ENCODE measurements at places on chromosomes 13 and 19.
A peak's percentile ranks its signal among the peaks of the same experiment; 100 is the strongest.

DNA sequence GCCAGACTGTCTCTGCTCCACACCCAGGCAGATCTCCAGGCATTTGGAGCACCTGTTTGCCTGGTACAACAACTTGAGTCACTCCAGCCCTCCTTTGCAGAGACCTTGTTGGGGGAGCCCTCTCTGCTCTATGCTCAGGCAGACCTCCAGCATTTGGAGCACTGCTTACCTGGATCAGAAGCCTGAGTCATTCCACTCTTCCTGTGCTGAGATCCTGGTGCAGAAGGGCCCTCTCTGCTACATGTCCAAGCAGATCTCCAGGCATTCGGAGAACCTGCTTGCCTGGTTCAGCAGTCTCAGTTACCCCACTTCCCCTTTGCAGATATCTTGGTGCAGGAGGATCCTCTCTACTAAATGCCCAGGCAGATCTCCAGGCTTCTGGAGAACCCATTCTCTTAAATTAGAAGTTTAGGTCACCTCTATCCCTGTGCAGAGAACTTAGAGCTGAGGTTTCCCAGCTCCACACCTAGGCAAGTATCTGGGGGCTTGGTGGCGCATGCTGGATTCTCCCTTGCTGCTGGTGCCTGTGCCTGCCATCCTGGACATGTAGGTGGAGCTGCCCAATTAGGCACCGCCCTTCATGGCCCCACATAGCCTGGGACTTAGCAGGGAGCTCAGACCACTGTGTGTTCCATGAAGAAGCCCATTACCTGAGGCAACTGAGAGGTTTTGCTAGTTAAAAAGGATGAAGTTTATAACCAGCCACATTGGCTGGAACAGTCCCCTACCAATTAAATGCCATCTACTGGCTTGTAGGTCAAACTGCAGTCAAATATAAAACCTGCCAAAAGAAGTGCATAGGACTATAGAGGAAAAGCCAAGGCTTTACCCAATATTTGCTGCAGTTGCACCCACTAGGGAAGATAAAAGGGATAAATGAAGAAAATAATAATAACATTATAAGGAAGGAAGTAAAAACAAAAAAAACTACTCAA lies 97.6 kb upstream of the SLITRK6 start:
- no peak for DNase-seq
- no peak overlapping the region for H3K27ac ChIP-seq
- no peaks in the 10 kb centered on the region for H3K4me1 ChIP-seq
- H3K27me3 ChIP-seq, result no peaks in the 10 kb centered on the region
- H3K4me3 ChIP-seq, result no peak overlapping the region

GRCh38 chr19:38433268-38433733 lies at the start of gene RYR1:
Gene RYR1, plus strand, starts transcription at chr19:38433691. Its CDS starts 139 bp downstream, at chr19:38433830.
- peaks cover 24% of the 10 kb centered on the region for H3K27me3 ChIP-seq
- H3K4me1 ChIP-seq, result peaks cover 11% of the 10 kb centered on the region
- H3K27ac ChIP-seq, result no peak within 1 kb of the TSS
- H3K4me3 ChIP-seq, result no peak within 1 kb of the TSS

- H3K36me3 ChIP-seq, result peaks cover 60% of the 10 kb centered on the region
- H3K27me3 ChIP-seq, result no peaks in the 10 kb centered on the region
- no peak overlapping the region for H3K4me3 ChIP-seq
- H3K4me1 ChIP-seq, result peaks cover 22% of the 10 kb centered on the region
- no peak for DNase-seq
- peak overlapping the region; percentile 73 for H3K27ac ChIP-seq
Observed at GRCh38 chr19:48121909-48122371, 11.3 kb upstream of the PLA2G4C start.

DNA sequence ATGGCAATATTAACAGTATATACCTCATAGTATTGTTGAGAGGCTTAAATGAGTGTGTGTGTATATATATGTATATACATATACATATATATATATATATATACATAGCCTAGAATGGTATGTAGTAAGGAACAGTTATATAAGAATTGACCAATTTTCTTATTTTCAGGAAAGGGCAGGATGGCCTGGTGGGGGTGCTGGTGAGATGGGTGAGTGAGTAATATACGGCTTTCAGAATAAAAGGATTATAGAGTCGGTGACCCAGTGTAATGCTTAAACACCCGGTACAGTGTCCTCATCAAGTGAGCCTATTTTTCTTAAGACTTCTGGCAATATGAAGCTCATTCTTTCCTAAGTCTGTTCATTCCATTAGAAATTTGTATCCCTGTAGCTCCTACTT lies 11.7 kb upstream of the FAM216B start:
- H3K4me3 ChIP-seq, result no peak overlapping the region
- no peaks in the 10 kb centered on the region for H3K4me1 ChIP-seq
- no peaks in the 10 kb centered on the region for H3K36me3 ChIP-seq
- peaks cover 37% of the 10 kb centered on the region for H3K27me3 ChIP-seq
- no peak overlapping the region for H3K27ac ChIP-seq
- DNase-seq, result no peak
